ENCODE measurements at places on chromosomes 11 and 22. TPM values are rescaled to one million over a fixed set of nuclear protein-coding genes. Genes with fewer than 3 reads are reported as not detected.
A peak's percentile ranks its signal among the peaks of the same experiment; 100 is the strongest.

ACR gene
- not detected for total RNA-seq

SMTNL1 gene
- not detected for total RNA-seq

GVQW3 gene
- total RNA-seq: 0.15 TPM

VSTM5 gene
- 0.38 TPM for total RNA-seq

RCOR2 gene
- total RNA-seq: not detected

SESN3 gene
- total RNA-seq: 18.4 TPM

GRCh38 chr11:68667511-68668500, 16.5 kb upstream of the GAL start:
- H3K4me3 ChIP-seq: no peak overlapping the region
- no peak overlapping the region for H3K27ac ChIP-seq
- DNase-seq: no peak
- no peaks in the 10 kb centered on the region for H3K36me3 ChIP-seq
- no peaks in the 10 kb centered on the region for H3K4me1 ChIP-seq

- no peak for DNase-seq
- no peak overlapping the region for H3K4me3 ChIP-seq
Observed at GRCh38 chr11:95641495-95641894, 148.1 kb downstream of the FAM76B start.

GRCh38 chr11:66361502-66361941, 10.0 kb downstream of the SLC29A2 start:
- H3K27ac ChIP-seq: no peak overlapping the region
- no peaks in the 10 kb centered on the region for H3K4me1 ChIP-seq
- no peak for DNase-seq
- no peaks in the 10 kb centered on the region for H3K27me3 ChIP-seq
- H3K36me3 ChIP-seq: no peaks in the 10 kb centered on the region

DNA sequence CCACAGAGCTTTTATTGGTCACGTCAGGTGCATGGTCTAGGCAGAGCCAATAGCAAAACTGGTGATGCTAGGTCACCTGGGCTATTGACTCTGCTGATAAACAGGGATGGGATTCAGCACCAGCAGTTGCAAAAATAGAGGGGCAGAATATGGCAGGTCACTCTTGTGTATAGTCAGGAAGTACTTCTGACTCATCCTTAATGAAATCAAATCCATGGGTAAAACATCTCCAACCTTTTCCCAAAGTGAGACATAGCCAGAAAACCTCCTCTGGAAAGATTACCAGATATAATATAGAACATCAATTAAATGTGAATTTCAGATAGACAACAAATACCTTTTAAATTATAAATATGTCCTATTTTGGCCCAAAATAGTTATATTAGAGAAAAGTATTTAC, 383.2 kb downstream of the METTL15 start:
- H3K4me1 ChIP-seq: no peaks in the 10 kb centered on the region
- H3K27me3 ChIP-seq: no peaks in the 10 kb centered on the region

GRCh38 chr11:90532125-90532524, 309.3 kb upstream of the CHORDC1 start:
- H3K4me1 ChIP-seq: no peaks in the 10 kb centered on the region
- DNase-seq: no peak
- H3K4me3 ChIP-seq: no peak overlapping the region
- no peaks in the 10 kb centered on the region for H3K36me3 ChIP-seq
- no peak overlapping the region for H3K27ac ChIP-seq
- H3K27me3 ChIP-seq: no peaks in the 10 kb centered on the region

DNA sequence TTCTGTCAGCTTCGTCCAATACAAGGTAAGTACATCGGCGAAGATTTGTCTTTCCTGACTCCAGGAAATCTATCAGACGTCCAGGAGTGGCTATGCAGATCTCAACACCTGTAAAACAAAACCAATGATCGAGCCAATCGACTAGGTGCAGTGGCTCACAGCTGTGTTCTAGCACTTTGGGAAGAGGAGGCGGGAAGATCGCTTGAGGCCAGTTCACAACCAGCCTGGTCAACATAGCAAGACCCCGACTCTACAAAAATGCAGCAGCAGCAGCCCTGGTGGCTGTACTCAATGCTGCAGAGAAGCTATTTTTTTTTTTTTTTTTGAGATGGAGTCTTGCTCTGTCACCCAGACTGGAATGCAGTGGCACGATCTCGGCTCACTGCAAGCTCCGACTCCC, 11.2 kb downstream of the DDX17 start:
- H3K4me3 ChIP-seq: no peak overlapping the region
- DNase-seq: no peak
- H3K27me3 ChIP-seq: no peaks in the 10 kb centered on the region
- no peak overlapping the region for H3K27ac ChIP-seq
- peaks cover 83% of the 10 kb centered on the region for H3K36me3 ChIP-seq

DNA sequence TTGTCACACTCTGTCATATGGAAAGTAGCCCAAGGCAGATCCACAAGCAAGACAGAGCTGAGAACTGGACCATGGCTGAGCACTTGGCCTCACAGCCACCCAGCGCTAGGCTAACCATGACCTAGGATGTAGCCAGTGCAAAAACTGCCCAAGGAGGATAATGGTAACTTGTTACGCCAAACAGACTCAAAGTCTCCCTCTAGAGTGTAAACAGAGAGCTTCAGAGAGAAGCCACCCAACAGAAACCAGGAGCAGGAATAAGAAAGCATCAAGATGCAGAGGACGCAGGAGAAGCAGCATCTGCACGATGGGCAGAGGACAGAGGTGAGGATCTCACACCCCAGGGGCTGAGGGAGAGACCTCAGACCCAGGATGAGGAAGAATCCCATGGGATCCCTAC, 97.9 kb downstream of the RCN1 start:
- no peaks in the 10 kb centered on the region for H3K36me3 ChIP-seq
- H3K4me1 ChIP-seq: no peaks in the 10 kb centered on the region
- H3K27ac ChIP-seq: no peak overlapping the region

DNA sequence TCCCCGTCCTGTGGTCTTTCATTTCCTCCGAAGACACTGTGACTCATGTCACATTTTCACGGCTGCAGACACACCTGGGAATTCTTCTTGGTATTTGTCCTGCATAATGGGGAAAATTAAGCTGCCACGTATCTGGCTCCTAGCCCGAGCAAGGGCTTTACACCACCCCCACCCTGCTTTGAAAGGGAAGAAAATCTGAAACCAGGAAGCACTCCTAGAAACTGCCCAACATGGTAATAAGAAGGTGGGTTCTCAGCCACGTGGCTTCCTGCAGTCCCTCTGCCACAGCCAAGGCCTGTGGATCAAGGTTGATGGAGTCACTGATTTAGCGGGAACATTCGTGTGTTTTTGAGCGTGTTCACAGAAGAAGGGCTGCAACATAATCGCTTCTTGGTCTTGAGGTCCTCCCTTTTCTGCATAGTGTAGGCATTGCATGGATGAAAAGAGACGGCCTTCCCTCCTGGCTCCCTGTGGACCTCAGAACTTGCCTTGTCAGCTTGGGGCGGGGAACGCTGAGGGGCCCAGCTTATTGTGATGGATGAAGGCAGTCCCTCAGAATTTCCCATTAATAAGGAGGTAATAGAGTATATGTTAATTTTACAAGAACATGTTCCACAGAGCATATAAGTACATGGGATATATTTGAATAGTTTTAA, 292.0 kb downstream of the NTM start:
- H3K27me3 ChIP-seq: no peaks in the 10 kb centered on the region
- H3K4me1 ChIP-seq: no peaks in the 10 kb centered on the region
- H3K27ac ChIP-seq: no peak overlapping the region
- H3K36me3 ChIP-seq: no peaks in the 10 kb centered on the region

DNA sequence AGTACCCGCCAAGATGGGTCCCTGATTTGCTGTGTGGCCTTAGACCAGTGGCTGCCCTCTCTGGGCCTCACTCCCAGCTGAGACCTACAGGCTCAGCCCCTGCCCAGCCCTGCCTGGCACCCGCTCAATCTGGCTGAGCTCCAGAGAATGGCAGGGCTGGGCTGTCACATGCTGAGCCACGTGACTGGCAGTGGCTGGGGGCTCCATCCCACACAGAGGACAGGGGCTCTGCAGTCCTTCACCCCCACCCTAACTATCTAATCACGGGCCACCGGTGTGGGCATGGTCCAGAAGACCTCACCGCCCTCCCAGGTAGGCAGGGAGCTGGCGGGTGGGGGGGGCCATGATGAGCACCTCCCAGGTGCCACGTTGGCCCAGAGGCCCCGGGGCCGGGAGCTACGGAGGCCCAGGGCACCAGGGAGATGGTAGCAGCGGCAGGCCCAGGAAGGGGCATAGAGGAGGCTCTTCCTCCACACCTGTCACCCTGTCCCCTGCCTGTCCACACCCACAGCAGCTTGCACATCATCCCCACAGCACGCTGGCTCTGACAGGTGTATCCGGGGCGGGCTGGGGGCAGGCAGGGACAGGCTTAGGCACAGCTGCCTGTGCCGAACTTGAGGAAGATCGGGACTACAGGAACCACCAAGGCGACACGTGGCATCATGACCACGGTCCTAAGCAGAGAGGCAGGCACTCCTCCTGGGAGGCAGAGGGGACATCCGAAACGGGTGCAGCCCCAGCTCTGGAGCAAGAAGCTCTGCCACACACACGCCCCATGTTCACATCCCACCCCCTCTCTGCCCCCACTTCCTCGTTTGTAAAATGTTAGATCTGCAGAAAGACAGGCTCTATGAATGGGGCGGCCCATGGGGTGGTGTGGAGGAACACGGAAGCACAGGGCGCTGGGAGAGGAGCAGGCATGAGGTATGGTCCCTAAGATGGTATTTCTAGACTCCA, 1.5 kb upstream of the ALDH3B1 start:
- no peak for DNase-seq
- no peaks in the 10 kb centered on the region for H3K36me3 ChIP-seq
- no peak overlapping the region for H3K4me3 ChIP-seq
- H3K27ac ChIP-seq: peak overlapping the region; percentile 61

- H3K36me3 ChIP-seq: no peaks in the 10 kb centered on the region
- H3K4me1 ChIP-seq: no peaks in the 10 kb centered on the region
Observed at GRCh38 chr22:27186643-27187042, 529.3 kb downstream of the MIAT start.

GRCh38 chr11:72723508-72723907, 28.7 kb downstream of the ARAP1 start:
- peak overlapping the region; percentile 97 for H3K27ac ChIP-seq
- H3K4me3 ChIP-seq: no peak overlapping the region
- no peaks in the 10 kb centered on the region for H3K27me3 ChIP-seq
- H3K36me3 ChIP-seq: no peaks in the 10 kb centered on the region

DNA sequence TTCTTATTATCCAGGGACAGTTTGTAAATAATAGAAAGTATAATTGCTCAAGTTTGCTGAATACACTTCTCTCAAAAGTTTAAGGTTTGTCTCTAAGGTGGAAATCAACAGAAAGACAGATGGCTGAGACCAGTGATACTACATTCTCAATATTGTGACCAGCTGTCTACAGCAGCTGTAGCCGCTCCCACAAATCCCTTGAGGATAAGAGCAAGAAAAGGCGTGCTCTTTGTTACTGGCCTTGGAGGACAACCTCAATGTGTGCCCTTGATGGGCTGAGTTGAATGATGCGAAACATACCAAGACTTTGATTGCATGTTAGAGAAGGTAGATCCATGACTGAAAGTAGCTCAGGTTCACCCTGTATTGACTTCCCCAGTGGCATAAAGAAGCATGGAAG, 6.1 kb downstream of the OR6M1 start:
- no peaks in the 10 kb centered on the region for H3K4me1 ChIP-seq
- DNase-seq: no peak
- H3K4me3 ChIP-seq: no peak overlapping the region
- H3K27ac ChIP-seq: no peak overlapping the region

DNA sequence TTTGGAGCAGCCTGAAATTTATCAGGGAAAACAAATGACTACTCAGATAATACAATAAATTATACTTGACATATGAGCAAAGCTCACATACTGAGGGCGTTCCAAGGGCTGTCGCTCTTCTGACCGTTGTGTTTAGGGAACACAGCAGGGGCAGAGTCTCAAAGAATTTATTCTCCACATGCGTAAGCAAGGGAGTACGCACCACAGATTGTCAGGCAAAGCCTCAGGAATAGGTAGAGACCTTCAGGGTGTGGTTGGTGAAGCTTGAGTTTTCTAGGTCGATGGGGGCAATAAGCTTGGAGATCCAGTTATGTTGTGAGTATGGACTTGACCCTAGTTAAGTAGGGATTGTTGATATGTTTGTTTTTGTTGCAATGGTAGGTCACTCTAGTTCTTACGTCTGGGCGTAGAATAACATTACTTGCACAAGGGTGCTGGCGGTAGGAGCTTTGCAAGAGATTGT, 830 bp downstream of the ACAT1 start:
- H3K27ac ChIP-seq: peak overlapping the region; percentile 96
- DNase-seq: no peak
- H3K27me3 ChIP-seq: no peaks in the 10 kb centered on the region
- H3K4me1 ChIP-seq: peaks cover 49% of the 10 kb centered on the region

GRCh38 chr11:69949327-69949726, 128.8 kb upstream of the ANO1 start:
- no peaks in the 10 kb centered on the region for H3K27me3 ChIP-seq
- H3K36me3 ChIP-seq: no peaks in the 10 kb centered on the region
- no peak for DNase-seq
- H3K4me1 ChIP-seq: no peaks in the 10 kb centered on the region
- H3K4me3 ChIP-seq: no peak overlapping the region

DNA sequence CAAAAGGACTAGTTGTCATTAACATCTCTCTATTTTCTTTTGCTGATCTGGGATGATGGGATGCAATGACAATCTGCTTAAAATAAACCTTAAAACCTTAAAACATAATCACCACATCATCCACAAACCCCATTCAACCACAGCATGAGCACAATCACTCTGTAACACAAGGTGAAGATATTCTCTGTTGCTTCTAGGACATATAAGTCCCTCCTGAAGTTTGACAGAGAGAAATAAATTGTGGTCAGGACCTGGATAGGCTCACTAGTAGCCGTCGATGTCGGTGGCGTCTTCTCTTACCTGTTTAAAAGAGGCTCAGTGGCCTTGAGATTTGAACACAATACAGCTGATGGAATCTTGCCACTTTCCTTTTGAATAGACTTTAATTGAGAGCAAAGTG, 47.9 kb downstream of the WT1 start:
- H3K27me3 ChIP-seq: no peaks in the 10 kb centered on the region
- no peaks in the 10 kb centered on the region for H3K4me1 ChIP-seq
- no peak overlapping the region for H3K4me3 ChIP-seq
- DNase-seq: no peak
- H3K27ac ChIP-seq: no peak overlapping the region

DNA sequence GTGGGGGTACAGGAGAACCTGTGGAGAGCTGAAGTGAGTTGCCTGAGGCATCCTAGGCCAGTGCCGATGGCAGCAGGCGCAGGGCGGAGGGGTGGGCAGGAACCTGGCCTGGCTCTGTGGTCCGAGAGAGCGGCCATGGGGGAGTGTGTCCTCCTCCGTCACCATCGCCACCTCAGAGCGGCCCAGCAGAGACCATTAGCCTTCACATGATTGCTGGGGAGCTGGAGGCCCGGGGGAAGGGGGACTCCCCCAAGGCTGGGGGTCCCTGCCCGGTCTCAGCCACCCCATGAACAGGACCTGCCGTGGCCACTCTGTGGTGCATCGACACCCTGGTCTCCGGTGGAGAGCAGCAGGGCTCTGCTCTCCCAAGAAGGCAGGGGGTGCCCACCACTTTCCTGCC, 4.1 kb downstream of the OMP start:
- peaks cover 22% of the 10 kb centered on the region for H3K36me3 ChIP-seq
- no peak overlapping the region for H3K4me3 ChIP-seq
- H3K27ac ChIP-seq: no peak overlapping the region
